Suppressor macrophage treated with lipopolysaccharide for 4 hours (primary cell): ENCODE measurements at places on chromosomes 7 and 10.

DNA sequence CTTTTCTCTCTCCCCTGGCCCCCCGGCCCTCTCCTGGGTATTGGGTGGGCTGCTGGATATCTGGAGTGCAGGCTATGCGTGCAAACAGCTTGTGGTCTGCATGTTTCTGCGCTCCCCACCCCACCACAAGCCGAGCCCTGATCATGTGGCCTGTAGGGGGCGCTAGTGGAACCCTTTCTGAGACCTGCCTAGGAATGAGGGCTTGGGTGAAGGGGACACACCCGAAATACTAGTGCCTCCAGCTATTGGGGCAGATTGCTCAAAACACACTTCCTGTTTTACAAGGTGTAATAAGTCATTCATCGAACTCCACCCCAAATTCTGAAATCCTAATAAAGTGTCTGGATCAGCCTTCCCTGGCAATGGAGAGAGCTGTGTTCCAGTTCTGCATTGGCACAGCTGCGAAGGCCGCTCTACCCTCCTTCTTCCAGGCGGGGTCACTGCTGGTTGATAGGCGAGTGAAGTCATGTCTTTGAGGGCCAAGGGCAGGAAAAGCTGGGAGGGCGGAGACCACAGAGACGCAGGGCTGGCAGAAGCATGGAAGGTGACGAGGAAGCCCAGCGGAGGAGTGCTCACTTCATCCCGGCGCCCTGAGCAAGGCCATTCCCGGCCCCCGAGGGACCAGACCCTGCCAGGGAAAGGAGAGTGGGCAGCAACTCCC lies 19.8 kb upstream of the PRRT4 start:
- peak; percentile 33 for DNase-seq

GRCh38 chr10:27504808-27505460 lies 830 bp downstream of the RAB18 start:
- peak; percentile 54 for DNase-seq

DNA sequence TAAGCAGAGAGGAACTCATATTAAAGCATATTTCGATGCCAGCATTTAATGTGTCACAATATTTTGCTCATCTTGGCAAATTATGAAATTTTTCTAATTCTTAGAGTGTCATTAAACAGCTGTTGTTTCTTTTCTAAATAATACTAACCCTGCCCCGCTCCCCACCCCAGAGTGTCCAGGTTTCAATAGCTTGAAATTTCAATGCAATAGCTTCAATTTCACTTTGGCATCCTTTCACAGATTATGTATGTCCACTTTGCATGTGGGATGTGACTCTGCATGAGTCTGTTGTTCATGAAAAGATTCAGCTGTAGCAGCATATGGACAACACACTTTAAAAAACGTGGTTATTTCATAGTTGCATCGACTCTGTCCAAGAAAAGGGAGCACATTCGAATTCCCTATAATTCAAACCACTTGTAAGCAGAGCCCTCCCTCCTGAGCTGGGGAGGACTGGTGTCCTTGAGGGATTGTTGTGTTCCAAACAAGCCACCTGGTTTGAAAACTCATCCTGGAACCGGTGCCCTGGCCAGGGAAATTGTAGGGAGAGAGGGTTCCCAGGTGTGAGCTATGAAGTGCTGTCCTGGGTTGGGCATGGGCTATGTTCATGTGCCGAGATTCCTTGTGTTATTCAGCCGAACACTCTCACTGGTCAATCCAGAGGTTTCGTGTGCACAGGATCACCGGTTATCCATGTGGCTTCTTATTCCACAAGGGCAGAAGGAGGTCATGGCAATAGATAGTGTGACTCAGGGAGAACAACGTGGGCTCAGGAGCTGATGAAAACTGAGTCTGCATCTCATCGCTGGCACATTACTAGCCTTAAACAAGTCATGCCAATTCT lies 64.6 kb upstream of the CREB5 start:
- no peak for DNase-seq

- no peak for DNase-seq
Observed at GRCh38 chr7:6166443-6166891, 106.0 kb downstream of the CYTH3 start.

DNA sequence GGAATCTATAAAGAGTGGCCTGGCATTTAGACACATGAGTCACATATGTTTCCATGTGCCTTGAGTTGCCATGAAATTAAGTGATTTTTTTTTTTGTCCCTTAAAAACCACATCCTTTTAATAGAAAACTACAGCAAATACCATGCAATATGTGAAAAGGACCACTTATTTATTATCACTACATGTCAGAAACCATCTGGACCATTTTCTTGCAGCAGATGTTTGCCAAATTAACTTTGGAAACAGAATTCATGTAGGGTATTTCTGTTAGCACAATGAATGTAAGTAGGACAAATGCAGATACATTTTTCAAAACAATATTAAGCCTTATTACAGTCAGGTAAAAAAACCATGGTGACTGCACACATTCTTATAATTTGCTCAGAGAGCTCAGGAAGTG lies 230.6 kb downstream of the REEP3 start:
- DNase-seq, result no peak

DNA sequence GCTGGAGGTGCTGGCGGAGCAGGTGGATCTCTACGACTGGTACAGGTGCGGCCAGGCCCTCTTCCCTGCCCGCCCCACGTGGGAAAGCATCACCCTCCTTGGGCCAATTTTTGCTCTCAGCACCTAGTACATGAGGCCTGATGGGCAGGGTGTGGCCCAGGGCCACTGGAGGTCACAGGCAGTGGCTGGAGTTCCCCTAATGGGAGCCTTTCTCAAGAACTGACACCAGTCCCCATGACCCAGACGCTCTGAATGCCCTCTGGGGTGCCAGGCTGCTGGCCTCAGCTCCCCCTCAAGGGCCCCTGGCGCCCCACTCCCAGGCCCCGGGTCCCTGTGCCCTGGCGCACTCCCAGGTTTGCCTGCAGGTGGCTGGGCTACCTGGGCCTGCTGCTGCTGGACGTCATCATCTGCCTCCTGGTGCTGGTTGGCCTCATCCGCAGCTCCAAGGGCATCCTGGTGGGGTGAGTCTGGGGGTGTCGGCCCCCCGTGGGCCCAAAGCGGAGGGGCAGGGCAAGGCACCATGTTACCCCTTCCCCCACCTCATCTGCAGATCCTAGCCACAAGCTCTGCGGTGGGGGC lies 15.9 kb downstream of the TTYH3 start:
- DNase-seq, result peak; percentile 45

- DNase-seq, result no peak
Observed at GRCh38 chr7:7185371-7185989, 3.1 kb downstream of the C1GALT1 start.

- no peak for DNase-seq
Observed at GRCh38 chr7:7911369-7912123, 57.0 kb upstream of the GLCCI1 start.

DNA sequence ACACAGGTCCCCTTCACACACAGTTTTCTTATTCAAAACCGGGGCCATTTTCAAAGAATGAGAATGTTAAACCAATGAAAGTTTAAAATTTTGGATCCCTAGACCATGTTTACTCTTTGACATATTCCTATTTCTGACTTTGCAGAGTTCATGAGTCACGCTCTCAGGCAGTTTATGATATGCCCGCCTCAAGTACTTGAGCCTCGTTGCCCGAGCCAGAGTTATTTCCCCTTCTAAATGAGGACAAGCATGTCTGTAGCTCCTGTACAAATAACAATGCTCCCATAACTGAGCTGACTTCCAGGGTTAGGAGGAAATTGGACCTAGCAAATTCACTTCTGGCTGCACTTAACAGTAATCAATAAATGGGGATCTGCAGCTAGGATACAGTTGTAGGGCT lies 87.9 kb upstream of the PDE1C start:
- no peak for DNase-seq

DNA sequence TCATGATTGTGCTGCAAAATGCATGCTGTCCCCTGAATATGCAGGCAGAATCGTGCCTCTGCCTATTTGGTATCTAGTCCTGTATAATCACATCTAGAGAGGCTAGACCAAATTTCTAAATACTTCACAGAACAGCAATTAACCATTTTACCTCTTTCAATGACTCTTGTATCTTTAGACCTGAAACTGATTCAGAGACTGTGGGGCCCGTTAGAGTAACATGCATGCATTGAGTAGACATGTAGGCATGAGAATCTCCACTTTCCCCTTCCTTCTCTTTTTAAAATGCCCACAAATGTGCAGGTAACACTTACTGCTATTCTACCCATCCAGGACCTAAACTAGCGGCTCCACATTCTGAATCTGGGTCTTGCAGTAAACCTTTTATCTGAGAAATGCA lies 8.8 kb downstream of the ZNF92 start:
- no peak for DNase-seq

DNA sequence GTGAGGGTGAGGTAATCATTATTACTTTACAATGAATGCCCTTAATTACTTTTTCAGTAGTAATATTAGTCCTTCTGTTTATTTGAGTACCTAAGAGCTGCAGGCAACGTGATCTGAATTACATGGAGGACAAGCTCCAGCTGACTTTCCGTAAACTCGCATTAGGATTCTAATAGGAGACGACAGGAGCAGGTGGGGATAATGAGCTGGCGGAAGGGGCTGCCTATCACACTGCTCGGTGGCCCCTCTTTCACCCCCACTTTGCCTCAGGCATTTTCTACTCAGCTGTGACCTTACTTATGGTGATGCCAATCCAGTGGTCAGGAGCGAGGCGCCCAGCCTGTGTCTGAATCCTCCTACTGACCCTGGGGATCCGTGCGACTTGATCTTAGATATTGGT lies at the start of gene C7orf33:
Gene C7orf33 (plus strand): TSS at position 296 of the 400 bp plus-strand sequence. CDS start 160 bp downstream, outside the sequence.
- no peak for DNase-seq
